ENCODE measurements at places on chromosomes 16 and 17. TPM values are rescaled to one million over a fixed set of nuclear protein-coding genes. Genes with fewer than 3 reads are reported as not detected.

DNA sequence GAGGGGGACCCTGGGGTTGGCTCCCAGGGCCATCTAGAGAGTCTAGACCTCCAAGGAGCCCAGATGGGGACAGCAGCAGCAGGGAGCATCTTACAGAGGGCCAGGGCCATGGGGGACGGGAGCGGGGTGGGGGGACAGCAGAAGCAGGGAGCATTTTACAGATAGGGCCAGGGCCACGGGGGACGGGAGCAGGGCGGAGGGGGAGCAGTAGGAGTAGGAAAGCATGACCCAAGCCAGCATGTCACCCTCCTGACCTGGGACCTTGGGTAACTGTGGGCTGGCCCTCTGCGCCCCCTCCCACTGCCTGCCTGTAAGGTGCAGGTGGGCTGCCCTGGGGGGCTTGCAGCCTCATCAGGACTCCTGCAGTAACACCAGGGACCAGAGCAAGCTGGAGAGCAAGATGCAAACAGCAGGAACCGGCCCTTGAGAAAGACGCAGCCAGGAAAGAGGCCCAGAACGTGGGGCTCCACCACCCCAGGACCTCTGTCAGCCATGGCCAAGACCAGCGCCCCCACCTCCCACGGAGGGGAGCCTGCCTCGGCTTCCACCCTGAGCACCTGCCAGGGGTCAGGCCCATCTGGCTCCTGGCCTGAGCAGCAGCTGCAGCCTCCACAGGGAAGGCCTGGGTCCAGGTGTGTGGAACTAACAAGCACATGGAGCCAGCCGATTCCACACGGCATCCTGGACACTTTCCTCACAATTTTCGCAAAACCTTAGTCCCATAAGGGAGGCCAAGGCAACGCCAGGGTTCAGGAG is 2.4 kb downstream of the ZNF598 start:
- no peak for DNase-seq

The BAIAP3 gene
- total RNA-seq, result 17.5 TPM

- DNase-seq, result no peak
These were observed 216.1 kb downstream of the ENGASE start for GRCh38 chr17:79290726-79291125.

DNA sequence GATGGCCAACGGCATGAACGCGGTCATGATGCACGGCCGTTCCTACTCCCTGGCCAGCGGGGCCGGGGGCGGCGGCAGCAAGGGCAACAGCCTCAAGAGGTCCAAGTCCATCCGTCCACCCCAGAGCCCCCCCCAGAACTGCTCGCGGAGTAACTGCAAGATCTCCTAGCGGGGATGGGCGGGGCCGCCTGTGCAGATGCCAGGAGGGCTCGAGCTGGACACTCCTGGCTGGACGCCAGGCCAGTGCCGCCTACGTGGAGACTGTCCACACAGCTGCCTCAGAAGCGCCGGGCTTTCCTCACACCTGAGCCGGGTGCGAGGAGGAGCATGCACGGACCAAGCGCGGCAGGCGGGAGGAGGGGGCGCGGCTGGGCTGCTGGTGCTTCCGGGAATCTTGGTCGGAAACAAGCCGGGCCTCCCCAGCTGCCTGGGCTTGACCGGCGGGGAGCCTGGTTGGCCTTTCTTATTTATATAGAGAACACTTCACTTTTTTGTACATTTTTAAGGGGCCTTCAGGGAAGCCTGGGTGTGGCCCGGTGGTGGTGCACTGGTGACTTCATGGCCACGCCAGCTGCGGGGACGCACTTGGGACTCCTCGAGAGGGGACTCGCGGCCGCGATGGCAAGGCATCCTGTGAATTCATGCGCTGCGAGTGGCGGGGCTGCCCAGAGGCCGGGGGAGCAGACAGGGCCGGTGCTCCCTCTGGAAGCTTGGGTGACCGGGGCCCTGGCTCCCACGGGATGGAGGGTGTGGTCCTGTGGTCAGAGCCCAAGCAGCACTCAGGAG is 3.1 kb upstream of the WFIKKN1 start:
- no peak for DNase-seq

DNA sequence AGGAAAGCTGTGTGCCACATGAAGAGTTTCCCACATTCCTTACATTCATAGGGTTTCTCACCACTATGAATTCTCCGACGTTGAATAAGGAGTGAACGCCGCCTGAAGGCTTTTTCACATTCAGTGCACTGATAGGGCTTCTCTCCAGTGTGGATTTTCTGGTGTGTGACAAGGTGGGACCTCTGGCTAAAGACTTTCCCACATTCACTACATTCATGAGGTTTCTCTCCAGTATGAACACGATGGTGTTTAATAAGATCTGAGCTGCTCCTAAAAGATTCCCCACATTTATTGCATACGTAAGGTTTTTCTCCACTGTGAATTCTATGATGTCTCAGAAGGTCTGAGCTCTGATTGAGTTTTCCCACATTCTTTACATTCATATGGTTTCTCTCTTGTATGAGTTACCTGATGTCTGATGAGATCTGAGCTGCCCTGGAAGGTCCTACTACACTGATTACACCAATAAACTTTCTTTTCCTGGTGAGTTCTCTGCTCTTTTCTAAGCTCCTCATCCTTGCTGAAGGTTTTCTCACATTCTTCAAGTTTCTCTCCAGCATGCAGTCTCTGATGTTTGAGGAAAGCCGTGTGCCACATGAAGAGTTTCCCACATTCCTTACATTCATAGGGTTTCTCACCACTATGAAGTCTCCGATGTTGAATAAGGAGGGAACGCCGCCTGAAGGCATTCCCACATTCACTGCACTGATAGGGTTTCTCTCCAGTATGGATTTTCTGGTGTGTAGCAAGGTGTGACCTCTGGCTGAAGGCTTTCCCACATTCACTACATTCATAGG is 10.0 kb downstream of the ZNF594 start:
- DNase-seq, result no peak

The KRTAP4-4 gene
- total RNA-seq, result not detected

GRCh38 chr16:84184775-84185174 is 2.1 kb downstream of the TAF1C start:
- DNase-seq, result no peak

DNA sequence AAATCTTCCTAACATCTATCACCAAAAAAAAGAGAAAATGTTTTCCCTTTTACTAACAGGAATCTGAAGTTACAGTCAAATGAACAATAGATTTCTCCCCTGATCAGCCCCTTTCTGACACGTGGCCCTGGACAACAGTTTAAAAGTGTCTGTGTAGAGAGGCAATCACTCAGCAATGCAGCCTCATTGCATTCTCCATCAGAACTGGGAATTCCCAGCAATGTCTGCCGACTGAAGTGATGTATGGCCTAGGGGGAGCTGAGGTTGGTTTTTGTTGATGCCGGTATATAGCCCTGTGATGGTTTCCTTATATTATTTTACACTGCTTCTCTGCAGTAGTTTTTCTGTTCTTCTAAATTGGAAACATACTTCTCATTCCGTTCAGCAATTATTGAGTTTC is 904.3 kb upstream of the CDH8 start:
- DNase-seq, result no peak

DNA sequence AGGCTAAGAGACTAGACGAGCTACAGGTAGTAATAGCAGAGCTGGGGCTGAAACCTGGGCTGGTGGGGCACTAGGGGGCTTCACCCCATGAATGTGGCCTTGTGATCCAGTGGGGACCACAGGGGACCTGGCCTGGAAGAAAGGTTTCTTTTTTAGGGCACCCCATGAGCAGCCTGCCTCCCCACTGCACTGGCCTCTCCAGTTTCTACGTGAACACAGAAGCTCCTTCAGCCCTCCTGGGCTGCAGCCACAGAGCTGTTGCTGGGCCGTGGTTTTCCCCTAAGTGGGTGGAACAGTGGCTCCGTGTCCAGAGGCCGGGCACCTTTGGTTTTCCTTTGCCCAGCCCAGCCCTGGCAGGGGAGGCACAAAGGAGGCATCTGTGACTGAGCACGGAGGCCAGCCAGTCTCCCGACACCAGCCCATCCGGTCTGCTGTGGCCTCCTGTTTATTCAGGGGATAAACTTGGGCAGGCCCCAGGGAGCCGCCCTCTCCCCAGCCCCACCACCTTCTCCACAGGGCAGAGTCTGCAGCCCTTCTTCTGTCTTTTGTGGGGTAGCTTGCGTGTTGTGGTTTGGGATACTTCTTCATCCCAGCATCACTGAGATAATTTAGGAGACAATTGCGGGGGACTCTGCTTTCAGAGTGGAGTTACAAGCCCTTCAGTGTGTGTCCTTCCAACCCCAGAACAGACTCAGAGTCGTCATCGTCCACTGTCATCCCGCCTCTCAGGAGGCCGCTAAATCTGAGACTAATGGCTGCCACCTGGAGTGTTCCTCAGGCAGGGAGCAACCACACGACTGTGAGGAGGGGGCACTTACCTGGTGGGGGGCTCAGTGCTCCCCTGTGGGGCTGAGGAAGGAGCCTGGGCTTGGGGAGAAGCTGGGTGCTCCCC is 85.3 kb downstream of the RAB11FIP4 start:
- DNase-seq, result no peak

DNA sequence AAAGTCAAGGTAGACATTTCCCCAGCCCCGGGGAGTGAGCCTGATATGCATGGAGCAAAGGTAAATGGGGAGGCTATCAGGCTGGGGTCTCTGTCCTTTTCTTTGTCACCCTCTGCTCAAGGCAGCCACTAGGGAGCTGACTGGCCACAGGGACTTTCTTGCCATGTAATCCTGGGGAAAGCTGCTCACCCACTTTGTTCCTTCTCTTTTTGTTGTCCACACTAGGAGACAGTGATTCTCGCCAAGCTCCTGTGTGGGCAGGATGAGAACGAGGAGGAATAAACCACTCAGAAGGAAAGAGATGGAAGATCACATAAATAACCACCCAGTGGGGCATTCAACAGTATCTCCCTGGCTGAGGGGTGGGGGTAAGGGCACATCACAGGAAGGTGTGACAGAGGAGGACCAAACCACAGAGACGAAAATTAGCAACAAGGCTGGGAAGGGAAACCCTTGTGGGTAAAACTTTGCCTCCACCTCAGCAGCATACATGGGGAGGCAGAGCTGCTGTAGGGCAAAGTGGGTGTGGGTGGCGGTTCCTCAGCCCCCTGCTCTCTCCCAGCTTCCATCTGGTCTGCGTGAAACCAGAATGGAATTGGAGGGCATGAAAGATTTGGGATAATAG is 26.2 kb upstream of the CCL1 start:
- DNase-seq, result no peak

DNA sequence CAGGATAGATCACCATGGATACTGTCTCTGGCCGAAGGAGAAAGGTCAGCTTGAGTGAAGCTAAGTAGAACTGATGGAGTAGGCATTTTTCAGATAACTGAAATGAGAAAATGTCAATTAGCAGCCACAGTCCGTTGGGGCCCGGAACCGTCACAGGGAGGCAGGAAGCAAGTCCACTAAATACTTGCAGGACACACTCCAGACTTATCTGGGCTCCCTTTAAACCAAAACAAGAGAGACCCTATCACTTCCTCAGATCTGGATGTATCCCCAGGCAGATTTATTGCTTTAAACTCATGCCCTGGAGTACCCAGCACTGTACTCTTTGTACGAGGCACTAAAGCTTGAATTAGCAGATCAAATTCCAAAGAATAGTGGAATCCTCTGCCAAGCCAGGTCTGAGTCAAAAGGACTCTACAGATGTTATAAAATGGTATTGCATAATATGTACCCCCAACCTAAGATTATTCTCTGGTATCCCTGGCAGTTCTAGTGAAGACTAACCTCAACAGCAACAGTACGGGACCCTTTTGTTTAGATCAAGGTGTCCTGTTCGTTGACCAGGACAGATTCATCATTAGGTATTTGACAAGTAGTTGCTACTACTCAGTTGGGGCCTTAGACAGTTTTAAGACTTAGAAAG is 8.1 kb downstream of the ZP2 start:
- no peak for DNase-seq

The RMI2 gene
- 33.6 TPM for total RNA-seq

- no peak for DNase-seq
These were observed 13.9 kb upstream of the KDM8 start for GRCh38 chr16:27189335-27189972.

- DNase-seq, result no peak
These were observed 225.8 kb downstream of the IRX3 start for GRCh38 chr16:54060599-54061421.

GRCh38 chr16:85205747-85206471 is 93.6 kb upstream of the CIBAR2 start:
- DNase-seq, result no peak

- DNase-seq, result no peak
These were observed 18.8 kb upstream of the IRF8 start for GRCh38 chr16:85879975-85880831.

The CACNA1H gene
- 42.8 TPM for total RNA-seq
